ENCODE measurements at places on chromosomes 4 and X. TPM values are rescaled to one million over a fixed set of nuclear protein-coding genes. Genes with fewer than 3 reads are reported as not detected.

Gene FAM9B
- total RNA-seq = not detected

Gene PAGE4
- not detected for total RNA-seq

Gene FTHL17
- not detected for total RNA-seq

Gene TADA2B
- 15.9 TPM for total RNA-seq

Gene PITX2
- total RNA-seq = not detected

Gene SOWAHD
- total RNA-seq = not detected

Gene MAGEA8
- total RNA-seq = not detected

Gene ATP2B3
- not detected for total RNA-seq

Gene FBXW7
- total RNA-seq = 23.8 TPM

Gene FAM241A
- 14.6 TPM for total RNA-seq

Gene PPEF1
- 0.19 TPM for total RNA-seq

Gene ASMT
- not detected for total RNA-seq

Gene BEX3
- total RNA-seq = 239 TPM

Gene TBX22
- total RNA-seq = not detected

Gene ARMCX6
- 57.6 TPM for total RNA-seq

Gene OPN1LW
- total RNA-seq = not detected

Gene PDGFRA
- total RNA-seq = 3.2 TPM

Gene PDE6B
- total RNA-seq = 0.39 TPM

Gene PNMA3
- total RNA-seq = not detected

Gene CCKAR
- total RNA-seq = not detected

Gene SH3TC1
- 227 TPM for total RNA-seq

Gene SPATA18
- 17.4 TPM for total RNA-seq

Gene MAGEA3
- total RNA-seq = not detected

Gene MAGEE2
- total RNA-seq = not detected

Gene TMPRSS11A
- not detected for total RNA-seq

Gene TCEAL5
- total RNA-seq = not detected

Gene MTTP
- not detected for total RNA-seq

Gene CNKSR2
- not detected for total RNA-seq

Gene RRH
- total RNA-seq = not detected

Gene FRMD7
- total RNA-seq = not detected

Gene HSFX2
- total RNA-seq = 0.35 TPM

Gene MFAP3L
- total RNA-seq = 1.6 TPM

Data from glomerular endothelial cell (primary cell).